Panc1 (cell line): ENCODE measurements at places on chromosomes 3 and 15. TPM values are rescaled to one million over a fixed set of nuclear protein-coding genes. Genes with fewer than 3 reads are reported as not detected.
A peak's percentile ranks its signal among the peaks of the same experiment; 100 is the strongest.

CYP19A1 gene
- not detected for total RNA-seq

SLC28A1 gene
- not detected for total RNA-seq

BNIP2 gene
- total RNA-seq: 70.7 TPM

LEKR1 gene
- not detected for total RNA-seq

ZNF639 gene
- total RNA-seq: 56.1 TPM

CHRFAM7A gene
- 11.5 TPM for total RNA-seq

ABI3BP gene
- 0.21 TPM for total RNA-seq

GOLGA6L7 gene
- not detected for total RNA-seq

DBR1 gene
- 21.8 TPM for total RNA-seq

IGF2BP2 gene
- total RNA-seq: 97.8 TPM

CLRN1 gene
- not detected for total RNA-seq

PAK6 gene
- total RNA-seq: 6.3 TPM

- no peaks in the 10 kb centered on the region for H3K4me1 ChIP-seq
- H3K4me3 ChIP-seq: no peak overlapping the region
- DNase-seq: no peak
These were observed 132.9 kb downstream of the KCNMB2 start for GRCh38 chr3:178669022-178669601.

DNA sequence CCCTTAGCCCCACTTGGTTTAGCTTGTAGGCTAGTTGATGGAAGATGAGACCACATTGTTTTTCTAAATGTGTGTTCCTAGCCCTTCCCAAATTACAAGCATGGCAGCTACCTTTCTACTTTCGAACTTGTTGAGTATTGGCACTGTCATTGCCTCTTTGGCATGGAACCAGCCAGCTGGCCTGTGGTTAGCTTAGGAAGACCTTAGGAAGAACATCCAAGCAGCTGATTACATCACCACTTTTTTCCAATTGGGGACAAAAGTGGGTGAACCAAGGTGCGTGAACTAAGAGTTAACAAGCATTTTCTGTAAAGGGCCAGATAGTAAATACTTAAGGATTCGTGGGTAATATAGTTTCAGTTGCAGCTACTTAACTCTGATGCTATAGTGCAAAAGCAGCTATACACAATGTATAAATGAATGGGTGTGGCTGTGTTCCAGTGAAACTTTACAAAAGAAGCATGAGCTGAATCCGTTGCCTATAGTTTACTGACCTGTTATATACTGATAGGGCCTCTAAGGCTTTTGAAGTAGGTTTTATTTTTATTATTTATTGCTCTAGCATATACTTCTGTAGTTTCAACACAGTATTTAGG, 8.5 kb downstream of the KLHL18 start:
- no peaks in the 10 kb centered on the region for H3K36me3 ChIP-seq
- H3K4me1 ChIP-seq: no peaks in the 10 kb centered on the region
- no peak overlapping the region for H3K4me3 ChIP-seq
- no peak overlapping the region for H3K27ac ChIP-seq
- no peaks in the 10 kb centered on the region for H3K27me3 ChIP-seq

DNA sequence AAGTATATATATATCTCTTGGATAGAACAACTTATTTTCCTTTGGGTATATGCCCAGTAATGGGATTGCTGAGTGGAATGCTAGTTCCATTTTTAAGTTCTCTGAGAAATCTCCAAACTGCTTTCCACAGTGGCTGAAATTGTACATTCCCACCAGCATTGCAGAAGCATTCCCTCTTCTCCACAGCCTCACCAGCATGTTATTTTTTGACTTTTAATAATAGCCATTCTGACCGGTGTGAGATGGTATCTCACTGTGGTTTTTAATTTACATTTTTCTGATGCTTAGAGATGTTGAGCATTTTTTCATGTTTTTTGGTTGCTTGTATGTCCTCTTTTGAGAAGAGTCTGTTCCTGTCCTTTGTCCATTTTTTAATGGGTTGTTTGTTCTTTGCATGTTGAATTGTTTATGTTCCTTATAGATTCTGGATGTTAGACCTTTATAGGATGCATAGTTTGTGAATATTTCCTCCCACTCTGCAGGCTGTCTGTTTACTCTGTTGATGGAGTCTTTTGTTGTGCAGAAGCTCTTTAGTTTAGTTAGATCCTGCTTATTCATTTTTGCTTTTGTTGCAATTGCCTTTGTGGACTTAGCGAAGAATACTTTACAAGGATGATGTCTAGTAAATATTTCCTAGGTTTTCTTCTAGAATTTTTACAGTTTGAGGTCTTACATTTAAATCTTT, 82.7 kb upstream of the NR2F2 start:
- no peaks in the 10 kb centered on the region for H3K27me3 ChIP-seq
- H3K27ac ChIP-seq: no peak overlapping the region
- DNase-seq: no peak
- H3K36me3 ChIP-seq: no peaks in the 10 kb centered on the region

- no peak for DNase-seq
- H3K4me1 ChIP-seq: no peaks in the 10 kb centered on the region
- H3K27me3 ChIP-seq: no peaks in the 10 kb centered on the region
- H3K4me3 ChIP-seq: no peak overlapping the region
These were observed 64.1 kb downstream of the RSL24D1 start for GRCh38 chr15:55132672-55133071.

DNA sequence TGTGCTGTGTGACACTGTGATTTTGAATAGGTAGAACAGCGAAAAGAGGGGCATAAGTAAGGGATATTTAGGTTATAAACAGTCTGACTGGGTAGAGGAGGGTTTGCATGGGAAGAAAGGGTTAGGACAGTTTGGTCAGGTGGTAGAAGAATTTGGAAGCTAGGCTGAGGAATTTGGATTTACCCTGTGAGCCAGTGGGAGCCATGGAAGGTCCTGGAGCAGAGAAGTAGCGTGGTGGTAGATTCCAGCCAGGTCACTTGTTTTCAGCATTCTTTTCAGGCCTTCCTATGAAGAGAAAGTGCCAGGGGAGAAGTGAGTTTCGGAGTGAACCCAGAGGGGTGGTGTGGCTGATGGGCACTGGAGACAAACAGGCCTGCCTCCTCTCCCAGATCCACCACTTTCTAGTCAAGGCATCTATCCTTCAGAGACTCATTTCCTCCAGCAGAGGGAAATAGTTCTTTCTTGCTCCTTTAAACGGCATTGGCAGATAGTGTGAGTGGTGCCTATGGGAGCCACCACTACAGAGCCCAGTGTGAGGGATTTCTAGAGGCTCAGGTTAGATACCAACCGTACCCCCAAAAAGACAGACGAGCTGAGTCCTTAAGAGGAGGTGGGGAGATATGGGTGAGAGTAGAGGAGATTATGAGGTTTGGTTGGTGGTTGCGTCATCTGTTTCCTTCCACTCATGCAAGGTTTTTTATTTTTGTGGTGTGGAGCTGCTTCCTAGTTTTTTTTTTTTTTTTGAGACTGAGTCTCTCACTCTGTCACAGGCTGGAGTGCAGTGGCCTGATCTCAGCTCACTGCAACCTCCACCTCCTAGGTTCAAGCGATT, 21.2 kb downstream of the PXK start:
- DNase-seq: no peak
- H3K4me1 ChIP-seq: no peaks in the 10 kb centered on the region
- H3K27ac ChIP-seq: no peak overlapping the region

- no peak overlapping the region for H3K4me3 ChIP-seq
- H3K36me3 ChIP-seq: peaks cover 20% of the 10 kb centered on the region
- no peak for DNase-seq
- no peaks in the 10 kb centered on the region for H3K27me3 ChIP-seq
These were observed 10.0 kb downstream of the TIMMDC1 start for GRCh38 chr3:119508172-119508845.

- no peaks in the 10 kb centered on the region for H3K4me1 ChIP-seq
- DNase-seq: no peak
- peaks cover 33% of the 10 kb centered on the region for H3K36me3 ChIP-seq
- H3K27ac ChIP-seq: no peak overlapping the region
- H3K4me3 ChIP-seq: no peak overlapping the region
- H3K27me3 ChIP-seq: no peaks in the 10 kb centered on the region
These were observed 7.9 kb downstream of the ALAS1 start for GRCh38 chr3:52205727-52206372.

GRCh38 chr3:120637851-120638559, 41.9 kb downstream of the NDUFB4 start:
- no peaks in the 10 kb centered on the region for H3K4me1 ChIP-seq
- no peak for DNase-seq
- H3K4me3 ChIP-seq: no peak overlapping the region
- no peaks in the 10 kb centered on the region for H3K36me3 ChIP-seq

DNA sequence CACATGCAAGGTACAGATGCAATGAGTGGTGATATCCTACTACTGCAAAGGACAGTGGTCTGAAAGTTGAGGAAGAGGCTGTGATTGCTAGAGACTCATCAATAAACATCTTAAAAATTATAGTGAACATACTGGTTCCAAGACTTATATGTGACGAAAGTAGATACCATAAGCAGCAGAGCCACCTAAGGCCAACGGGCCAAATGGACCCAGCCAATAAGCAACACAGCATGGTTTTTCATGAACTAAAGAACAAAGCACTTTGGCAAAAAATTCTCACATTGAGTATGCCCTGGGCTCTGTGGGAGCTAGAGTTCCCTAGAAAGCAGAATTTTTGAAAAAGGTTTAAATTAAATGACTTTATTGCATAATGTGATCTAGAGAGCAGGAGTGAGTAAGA, 272.1 kb downstream of the SI start:
- H3K27me3 ChIP-seq: no peaks in the 10 kb centered on the region
- H3K4me1 ChIP-seq: no peaks in the 10 kb centered on the region
- no peak overlapping the region for H3K4me3 ChIP-seq

GRCh38 chr3:54273791-54274190, 151.4 kb downstream of the CACNA2D3 start:
- DNase-seq: no peak
- no peaks in the 10 kb centered on the region for H3K4me1 ChIP-seq
- no peaks in the 10 kb centered on the region for H3K36me3 ChIP-seq
- H3K27me3 ChIP-seq: no peaks in the 10 kb centered on the region
- no peak overlapping the region for H3K4me3 ChIP-seq

DNA sequence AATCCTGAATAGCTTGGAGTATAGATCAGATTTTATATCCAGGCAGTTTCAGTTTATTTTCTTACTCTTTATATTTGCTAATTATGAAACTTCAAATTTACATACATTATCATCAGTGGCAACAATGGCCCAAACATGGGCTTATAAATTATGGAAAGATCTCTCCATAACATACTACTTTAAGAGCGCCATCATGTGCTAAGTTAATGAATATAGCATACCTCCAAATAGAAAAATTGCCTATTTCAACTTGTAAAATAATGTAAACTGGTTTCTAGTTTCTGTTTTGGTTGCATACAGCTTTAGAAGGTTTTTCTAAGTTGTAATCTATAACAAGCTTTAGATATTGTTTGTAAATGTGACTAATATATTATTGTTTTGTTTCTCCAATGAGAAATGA, 531.3 kb upstream of the UBE2E2 start:
- no peak overlapping the region for H3K4me3 ChIP-seq
- no peaks in the 10 kb centered on the region for H3K27me3 ChIP-seq
- no peak for DNase-seq
- no peaks in the 10 kb centered on the region for H3K4me1 ChIP-seq
- no peaks in the 10 kb centered on the region for H3K36me3 ChIP-seq

DNA sequence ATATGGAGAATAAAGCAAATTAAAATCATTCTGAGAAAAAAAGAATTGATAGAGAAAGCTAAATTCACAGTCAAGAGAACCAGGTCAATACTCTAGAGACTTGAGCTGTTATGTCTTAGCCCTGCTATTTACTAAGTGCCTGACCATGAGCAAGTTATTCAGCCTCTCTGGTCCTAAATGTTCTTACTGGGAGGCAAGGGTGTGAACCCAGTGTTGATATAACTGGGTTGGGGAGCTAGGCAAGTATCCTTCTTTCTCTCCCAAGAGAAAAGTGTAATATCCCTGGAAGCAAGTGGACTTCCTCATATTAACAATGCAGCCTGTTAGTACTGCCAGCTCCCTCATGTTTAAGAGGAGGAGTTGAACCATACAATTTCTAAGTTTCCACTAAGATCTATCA, 488.9 kb upstream of the RASGRP1 start:
- no peaks in the 10 kb centered on the region for H3K36me3 ChIP-seq
- H3K4me3 ChIP-seq: no peak overlapping the region
- H3K27me3 ChIP-seq: no peaks in the 10 kb centered on the region
- DNase-seq: no peak
- H3K27ac ChIP-seq: no peak overlapping the region

DNA sequence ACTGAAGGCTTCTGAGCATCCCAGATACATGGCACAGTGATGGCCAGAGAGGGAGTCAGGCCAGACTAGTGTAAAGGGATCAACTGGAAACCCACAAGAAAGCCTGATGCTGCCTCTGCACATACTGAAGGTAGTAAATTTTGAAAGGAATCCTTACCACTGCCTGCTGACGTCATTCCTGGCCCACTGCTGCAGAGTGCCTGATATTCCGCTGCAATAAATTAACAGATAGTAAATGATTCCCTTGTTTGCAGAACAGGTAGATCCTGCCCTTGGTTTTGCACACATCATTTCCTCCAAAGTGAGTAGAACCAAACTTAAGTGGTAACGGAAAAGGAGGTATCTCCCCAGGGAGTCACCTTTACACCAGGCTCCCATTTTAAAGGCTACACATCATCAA, 146.7 kb downstream of the FBN1 start:
- no peak overlapping the region for H3K4me3 ChIP-seq
- H3K27me3 ChIP-seq: no peaks in the 10 kb centered on the region
- H3K4me1 ChIP-seq: no peaks in the 10 kb centered on the region
- no peak overlapping the region for H3K27ac ChIP-seq

GRCh38 chr15:52682200-52682599, 3.0 kb upstream of the ATOSA start:
- H3K4me1 ChIP-seq: peaks cover 6% of the 10 kb centered on the region; the same call in 1 of the 2 replicates
- H3K36me3 ChIP-seq: no peaks in the 10 kb centered on the region; the same call in 1 of the 2 replicates

DNA sequence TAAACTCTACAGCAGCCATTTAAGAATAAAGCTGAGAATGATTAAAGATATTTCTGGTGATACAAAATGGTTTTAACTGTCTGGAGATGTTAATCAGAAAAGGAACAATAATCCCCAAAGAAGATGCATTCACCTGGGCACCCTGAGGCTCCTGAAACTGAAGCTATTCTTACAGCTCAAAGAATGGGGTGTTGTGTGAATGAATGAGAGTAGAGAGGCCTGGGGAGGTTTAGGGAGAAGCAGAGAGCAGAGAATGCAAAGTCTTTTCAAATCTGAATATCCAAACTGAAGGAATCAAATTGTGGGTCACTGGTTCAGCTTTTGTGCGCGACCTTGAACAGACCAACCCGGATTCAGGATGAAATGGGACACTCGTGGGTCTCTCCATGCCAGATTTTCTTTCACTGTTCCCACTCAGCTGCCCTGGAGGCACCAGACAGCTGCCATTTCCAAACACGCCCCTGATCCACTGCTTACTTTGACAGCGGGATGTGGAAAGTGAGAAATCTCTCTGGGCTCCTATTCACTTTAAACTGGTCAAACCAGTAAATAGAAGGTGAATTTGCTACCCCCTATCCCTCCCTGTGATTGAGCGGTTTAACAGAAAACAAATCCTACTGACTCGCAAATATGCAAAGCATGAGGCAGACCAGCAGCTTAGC, 485.5 kb upstream of the THBS1 start:
- DNase-seq: no peak
- no peaks in the 10 kb centered on the region for H3K36me3 ChIP-seq
- H3K27ac ChIP-seq: no peak overlapping the region
- no peak overlapping the region for H3K4me3 ChIP-seq
- H3K4me1 ChIP-seq: no peaks in the 10 kb centered on the region
- no peaks in the 10 kb centered on the region for H3K27me3 ChIP-seq

- no peak overlapping the region for H3K4me3 ChIP-seq
- no peak overlapping the region for H3K27ac ChIP-seq
- H3K27me3 ChIP-seq: no peaks in the 10 kb centered on the region
- no peak for DNase-seq
These were observed 1134.9 kb downstream of the ROBO2 start for GRCh38 chr3:78174821-78175220.

GRCh38 chr3:23202203-23202920, 765 bp upstream of the UBE2E2 start:
- peaks cover 10% of the 10 kb centered on the region for H3K4me1 ChIP-seq
- H3K36me3 ChIP-seq: no peaks in the 10 kb centered on the region; the same call in 1 of the 2 replicates
- no peaks in the 10 kb centered on the region for H3K27me3 ChIP-seq
- peak overlapping the region; percentile 64 for H3K4me3 ChIP-seq
- no peak for DNase-seq
